ENCODE measurements at places on chromosomes 6 and 20.

GRCh38 chr6:158154816-158155215 lies 13.2 kb downstream of the SERAC1 start:
- DNase-seq: no peak

DNA sequence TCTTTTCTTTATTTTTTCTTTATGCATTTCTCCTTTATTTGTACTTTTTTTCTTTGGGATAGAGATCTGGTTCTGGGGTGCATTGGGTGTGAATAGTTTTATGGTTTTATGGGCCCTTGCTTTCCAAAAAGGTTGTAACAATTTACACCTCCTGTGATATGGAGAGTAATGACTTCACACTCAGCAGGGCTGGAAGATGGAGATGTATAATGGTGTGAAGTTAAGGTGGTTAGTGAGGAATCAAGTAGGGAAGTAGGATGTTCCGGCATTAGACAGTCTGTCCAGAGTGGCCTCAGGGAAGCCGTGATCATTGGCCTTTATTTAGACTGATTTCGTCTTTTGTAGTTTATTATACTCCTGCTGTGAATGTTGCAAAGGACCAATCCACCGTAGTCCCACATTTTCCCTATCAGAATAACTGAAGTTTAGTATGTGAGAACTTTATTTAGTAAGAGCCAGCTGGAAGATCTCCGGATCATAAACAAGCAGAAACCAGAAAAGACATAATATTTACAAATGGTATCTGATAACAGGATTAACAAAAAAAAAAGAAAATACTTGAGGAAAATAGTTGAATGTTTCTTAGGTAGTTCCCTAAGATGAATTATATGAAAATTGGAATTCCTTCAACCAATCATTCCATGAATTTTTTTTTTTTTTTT lies 255.5 kb downstream of the TBC1D7 start:
- no peak for DNase-seq

DNA sequence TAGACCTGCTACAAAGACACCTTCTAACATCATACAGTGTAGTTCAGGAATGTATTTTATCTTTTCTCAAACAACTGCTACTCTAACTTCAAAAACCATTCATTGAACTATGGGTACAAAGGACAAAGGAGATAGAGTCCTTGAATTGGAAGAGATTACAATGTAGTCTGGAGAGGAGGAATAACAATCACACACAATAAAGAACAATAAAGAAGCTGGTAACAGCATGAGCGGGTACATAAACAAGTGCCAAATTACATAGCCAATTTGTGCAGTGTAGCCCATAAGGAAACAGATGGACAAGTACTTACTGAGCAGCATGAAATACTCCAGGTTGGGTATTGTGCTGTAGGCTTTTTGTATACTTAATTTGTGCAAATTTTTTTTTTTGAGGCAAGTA lies 44.3 kb downstream of the OSTM1 start:
- DNase-seq: no peak

DNA sequence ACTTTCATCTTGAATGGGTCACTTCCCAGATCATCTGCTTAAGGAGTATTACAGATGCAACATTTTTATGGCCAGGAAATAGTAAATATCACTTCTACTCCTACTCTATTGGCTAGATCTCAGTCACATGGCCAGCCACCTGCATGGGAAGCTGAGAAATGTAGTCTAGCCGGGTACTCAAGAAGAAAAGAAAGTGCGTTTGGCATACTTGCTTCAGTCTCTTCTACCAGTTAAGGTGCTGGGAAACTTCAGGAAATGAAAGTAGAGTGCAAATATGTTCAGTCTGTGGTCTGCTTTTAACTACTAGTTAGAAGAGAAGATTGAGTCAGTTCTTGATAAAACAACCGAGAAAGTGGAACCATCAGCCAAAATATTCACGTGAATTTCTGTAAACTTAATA lies 129.2 kb downstream of the PDSS2 start:
- no peak for DNase-seq

- no peak for DNase-seq
Observed at GRCh38 chr6:143068001-143068400, 7.3 kb downstream of the AIG1 start.

DNA sequence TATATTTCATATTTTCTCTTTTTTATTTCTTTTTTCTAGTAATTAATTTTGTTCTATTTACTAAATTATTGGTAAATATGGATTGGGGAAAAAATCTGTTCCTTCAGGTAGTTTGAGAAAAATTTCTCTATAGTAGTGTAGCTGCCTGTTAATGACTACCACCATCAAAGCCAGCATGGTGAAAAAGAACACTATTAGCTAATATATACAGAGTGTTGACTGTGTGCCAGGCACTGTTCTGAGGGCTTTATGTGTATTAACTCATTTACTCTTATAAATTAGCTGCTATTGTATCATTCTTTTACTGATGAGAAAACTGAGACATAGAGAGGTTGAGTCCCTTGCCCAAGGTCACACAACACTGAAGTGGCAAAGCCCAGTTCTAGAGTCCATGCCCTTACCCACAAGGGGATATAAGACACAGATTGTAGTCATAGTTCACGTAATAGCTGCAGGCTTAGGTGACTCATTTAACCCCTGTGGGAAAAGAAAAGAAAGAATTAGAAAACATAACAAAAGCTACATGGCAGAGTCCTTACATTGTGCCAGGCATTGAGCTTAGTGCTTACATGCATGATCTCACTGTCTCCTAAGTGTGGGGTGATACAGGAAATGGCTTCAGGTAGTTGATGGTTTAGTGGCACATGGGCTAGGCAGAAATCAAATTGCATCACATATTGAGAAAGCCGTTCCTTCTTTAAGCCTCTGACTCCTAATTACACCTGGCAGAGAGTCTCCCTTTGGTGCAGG lies 12.2 kb upstream of the AKIRIN2 start:
- DNase-seq: peak; percentile 88

GRCh38 chr6:112259337-112259675 lies 4.9 kb upstream of the LAMA4 start:
- DNase-seq: no peak

- DNase-seq: no peak
Observed at GRCh38 chr6:46453741-46454316, 37.4 kb downstream of the RCAN2 start.

DNA sequence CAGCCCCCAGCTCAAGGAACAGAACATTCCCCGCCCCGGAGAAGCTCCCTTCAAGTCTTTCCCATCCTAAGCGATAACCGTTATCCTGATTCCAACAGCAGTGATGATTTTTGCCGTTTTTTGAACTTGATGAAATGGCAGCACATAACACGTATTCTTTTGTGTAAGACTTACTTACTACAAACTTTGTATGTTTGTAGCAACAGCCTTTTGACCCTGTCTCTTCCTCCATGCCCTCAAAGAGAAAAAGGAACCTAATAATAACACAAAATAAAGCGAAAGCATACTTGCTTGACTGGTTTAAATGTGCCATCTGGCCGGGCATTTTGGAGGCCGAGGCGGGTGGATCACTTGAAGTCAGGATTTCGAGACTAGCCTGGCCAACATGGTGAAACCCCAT lies 26.4 kb upstream of the SLC9A8 start:
- DNase-seq: no peak

DNA sequence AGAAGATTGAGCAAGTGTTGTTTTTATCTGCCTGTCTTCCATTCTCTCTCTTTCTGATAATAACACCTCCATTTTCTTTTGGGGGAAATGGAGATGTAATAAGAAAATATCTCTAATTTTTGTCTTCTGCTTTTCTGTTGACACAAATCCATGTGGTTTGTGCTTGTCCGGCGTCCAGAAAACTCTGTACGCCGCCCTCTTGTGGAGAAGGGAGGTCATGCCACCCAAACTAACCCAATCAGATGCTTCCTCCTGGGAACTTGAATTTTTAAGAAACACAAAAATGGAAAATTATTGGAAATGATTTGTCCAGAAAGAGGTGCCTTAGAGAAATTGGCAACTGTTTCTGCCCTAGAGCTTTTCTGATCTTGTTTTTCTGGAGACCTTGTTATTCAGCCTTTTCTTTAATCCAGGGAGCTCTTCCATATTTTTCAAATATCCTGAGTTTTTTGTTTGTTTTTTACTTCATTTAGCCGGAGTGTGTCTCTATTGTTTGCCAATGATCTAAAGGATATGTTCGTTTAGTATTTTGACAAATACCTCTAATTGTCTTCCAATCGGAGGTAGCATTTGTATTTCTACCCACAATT lies 17.8 kb upstream of the FNDC1 start:
- DNase-seq: peak; percentile 58

GRCh38 chr6:16205377-16206144 lies 32.8 kb upstream of the GMPR start:
- peak; percentile 91 for DNase-seq

DNA sequence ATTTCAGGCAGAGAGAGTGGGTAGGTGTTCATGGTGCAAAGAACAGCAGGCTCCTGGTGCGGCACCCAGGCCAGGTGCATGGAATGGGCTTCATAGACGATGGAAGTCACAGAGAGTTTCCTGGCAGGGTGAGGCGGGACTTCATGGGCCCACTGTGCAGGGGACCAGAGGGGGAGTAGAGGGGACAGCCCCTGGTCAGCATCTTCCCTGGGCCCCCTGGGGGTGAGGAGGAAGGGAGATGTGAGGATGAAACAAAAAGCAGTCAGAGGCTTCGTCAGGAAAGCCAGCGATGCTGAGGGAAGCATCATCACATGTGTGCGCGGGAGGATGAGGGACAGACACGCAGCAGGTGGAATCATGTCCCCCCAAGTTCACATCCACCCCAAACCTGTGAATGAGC lies 2.4 kb upstream of the THBS2 start:
- no peak for DNase-seq

GRCh38 chr6:135226537-135226936 lies 45.4 kb downstream of the MYB start:
- no peak for DNase-seq
